B cell (primary cell): ENCODE measurements at places on chromosomes 12 and 14.

DNA sequence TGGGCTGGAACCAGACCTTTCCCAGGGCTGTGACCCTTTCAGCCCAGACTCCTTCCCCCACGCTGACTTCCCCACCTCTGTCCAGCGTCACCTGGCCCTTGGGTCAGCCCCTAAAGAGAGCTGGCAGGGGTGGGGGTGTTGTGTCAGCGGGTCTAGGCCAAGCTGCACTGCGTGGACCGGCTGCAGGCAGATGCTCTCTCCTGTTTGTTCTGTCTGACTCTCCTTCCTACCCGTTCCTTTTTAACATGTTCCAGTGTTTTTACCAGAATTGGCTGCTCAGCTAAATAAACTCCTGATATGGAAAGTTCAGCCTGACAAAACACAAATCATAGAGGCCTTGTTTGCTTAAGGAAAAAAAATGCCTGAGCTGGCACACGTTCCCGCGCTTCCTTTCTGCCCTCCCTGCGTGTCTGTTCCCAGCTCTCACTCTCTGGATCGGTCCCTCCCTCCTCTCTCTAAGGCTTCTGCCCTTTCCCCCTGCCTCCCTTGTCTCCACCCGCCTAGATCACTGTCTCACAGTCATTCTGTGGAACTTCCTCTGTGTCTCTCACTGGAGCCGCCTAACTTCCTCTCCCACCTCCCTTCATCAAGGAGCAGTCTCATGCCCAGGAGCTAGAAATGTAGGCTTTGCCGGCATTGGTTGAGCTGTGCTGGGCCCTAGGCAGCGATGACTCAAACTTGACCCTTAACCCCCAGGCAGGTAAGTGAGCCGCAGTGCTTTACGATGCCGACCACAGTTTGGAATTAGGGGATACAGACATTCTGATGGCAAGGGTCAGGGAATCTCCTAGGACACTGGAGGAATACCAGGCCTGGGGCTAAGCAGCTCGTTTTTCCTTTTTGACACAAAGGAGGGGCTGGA lies 15.5 kb upstream of the MLXIP start:
- DNase-seq = no peak

DNA sequence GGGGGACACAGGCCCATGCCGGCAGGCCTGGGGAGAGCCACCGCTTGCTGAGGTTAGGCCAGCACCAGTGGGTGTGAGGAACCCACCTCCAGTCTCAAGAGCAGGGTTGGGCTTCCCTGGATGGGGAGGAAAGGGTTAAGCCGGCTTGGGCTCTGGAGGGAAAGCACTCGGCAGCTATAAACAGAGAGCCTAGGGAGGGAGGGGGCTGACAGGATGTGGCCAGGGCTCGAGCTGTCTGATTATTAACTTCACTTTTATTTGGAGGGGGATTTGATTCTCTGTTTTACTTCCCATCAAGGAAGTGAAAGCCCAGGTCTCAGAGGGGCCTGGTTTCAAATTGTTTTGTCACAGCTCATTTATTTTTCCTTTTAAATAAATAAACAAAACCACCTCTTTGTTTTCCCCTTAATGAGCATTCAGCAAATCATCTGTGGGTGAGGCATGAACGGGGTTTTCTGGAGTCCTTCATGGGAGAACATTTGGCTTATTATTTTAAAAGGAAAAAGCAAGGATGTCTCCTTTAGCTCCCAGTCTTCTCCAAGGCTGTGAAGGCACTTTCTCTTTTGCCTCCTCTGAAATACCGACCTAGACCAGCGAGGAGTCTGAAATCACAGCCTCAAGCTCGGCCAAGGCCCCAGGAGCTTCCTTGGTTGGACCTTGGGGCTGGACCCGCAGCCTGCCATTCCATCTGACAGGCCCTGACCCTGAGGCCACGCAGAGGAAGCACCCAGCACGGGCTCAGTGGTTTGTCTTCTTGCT lies 21.9 kb upstream of the ZFP36L1 start:
- peak; percentile 86 for DNase-seq

GRCh38 chr12:45644541-45644940 lies 85.0 kb upstream of the ARID2 start:
- DNase-seq = no peak

GRCh38 chr12:132353811-132354210 lies 24.4 kb upstream of the GALNT9 start:
- DNase-seq = no peak

- peak; percentile 45 for DNase-seq
Observed at GRCh38 chr12:9868311-9868801, 798 bp downstream of the CLEC2B start.

- DNase-seq = no peak
Observed at GRCh38 chr14:86143248-86143647, 613.3 kb downstream of the FLRT2 start.
